ENCODE measurements at places on chromosomes 3 and 15.
A peak's percentile ranks its signal among the peaks of the same experiment; 100 is the strongest.

- no peak for DNase-seq
These were observed 72.8 kb upstream of the RARB start for GRCh38 chr3:25355034-25355885.

DNA sequence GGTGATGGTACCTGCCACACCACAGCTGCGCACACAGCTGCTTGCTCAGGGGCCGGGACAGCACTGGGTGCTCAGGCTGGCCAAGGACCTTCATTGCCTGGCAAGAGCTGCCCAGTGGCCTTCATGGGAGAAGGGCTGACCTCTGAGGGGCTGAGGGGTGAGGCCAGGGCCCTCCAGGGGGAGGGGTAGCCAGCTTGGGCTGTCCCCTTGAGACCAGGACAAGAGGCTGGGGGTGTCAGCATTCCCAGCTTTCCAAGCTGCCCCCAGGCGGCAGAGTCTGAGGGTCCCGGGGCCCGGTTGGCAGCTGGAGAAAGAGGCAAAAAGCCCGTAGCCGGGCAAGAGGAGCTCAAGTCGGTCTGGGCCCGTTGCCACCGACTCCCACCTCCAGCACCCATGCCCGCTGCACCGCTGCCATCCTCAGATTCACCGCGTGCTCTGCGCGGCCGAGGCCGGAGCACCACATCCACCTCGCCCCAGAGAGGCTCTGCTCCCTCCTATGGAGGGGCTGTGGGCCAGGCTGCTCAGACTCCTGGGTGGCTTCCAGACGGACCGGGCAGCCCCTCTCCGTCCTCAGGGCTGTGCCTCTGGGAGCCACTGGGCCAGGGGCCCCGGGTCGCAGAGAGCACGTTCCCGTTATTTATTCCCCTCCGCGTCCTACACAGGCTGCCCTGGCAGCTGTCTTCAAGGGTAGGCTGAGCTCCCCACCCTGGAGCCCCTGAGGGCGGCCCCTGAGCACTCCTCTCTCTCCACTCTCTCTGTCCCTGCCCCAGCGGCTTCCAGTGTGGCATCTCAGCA lies 51.5 kb downstream of the PLXNA1 start:
- DNase-seq = peak; percentile 12

DNA sequence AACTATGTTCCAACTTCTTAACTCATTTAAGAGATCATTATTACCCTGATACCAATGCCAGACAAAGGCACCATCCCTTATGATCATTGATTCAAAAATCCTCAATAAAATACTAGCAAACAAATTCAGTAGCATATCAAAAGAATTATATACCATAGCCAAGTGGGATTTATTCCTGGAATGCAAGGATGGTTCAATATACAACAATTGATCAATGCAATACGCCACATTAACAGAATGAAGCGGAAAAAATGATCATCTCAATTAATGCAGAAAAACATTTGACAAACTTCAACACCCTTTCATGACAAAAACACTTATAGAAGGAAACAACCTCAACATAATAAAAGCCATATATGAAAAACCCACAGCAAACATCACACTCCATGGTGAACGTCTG lies 4.7 kb upstream of the HTR3E start:
- no peak for DNase-seq

- no peak for DNase-seq
These were observed 350.5 kb upstream of the ICE2 start for GRCh38 chr15:60829416-60829815.

GRCh38 chr3:30518181-30518864 lies 88.1 kb upstream of the TGFBR2 start:
- no peak for DNase-seq

GRCh38 chr3:56251343-56251945 lies 216.8 kb downstream of the ERC2 start:
- DNase-seq = peak; percentile 8

- DNase-seq = no peak
These were observed 11.0 kb downstream of the STARD5 start for GRCh38 chr15:81312790-81313543.

- DNase-seq = no peak
These were observed 492 bp upstream of the HIGD1A start for GRCh38 chr3:42804831-42805132.

DNA sequence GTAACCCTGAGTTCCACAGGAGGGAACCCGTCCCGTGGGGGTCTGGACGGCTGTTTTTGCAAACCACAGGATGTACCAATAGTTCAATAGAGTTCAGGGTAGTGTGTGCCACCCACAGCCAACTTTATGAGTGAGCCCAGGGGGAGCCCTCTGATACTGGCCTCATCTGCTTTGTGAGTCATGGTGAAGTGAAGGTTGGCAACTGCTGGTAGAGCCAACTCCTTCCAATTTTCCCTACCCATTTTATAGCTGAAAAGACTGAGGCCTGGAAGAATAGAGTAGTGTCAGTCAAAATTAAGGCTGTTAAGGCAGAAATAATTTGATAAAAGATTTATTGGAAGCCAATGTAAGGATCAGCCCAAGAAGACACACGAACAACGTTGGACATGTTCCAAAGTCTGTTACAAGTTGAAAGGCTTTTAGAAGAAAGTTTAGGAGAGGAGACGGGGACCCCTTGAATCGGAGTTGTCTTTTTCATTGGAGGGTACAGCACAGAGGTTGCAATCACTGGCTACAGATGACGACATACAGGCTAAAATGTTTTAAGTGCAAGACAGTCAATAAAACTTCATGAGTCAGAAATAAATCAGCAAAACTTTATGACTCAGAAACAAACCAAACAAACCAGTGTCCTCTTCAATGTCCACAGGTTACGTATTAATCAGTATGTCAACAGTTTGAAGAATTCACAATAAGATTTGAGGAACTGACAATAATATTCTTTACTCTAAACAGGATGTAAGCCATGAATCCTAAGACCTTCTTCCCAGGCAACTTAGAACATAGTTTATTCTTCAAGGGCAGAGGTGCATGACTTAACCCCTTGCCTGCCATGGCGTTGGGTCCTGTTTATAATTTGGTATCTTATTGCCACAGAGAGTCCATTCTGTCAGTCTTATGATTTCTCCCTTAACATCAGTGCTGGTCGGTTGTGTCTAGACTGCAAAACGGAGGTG lies 62.9 kb upstream of the NR2E3 start:
- no peak for DNase-seq

GRCh38 chr3:168495270-168495669 lies 399.5 kb upstream of the GOLIM4 start:
- DNase-seq = no peak

DNA sequence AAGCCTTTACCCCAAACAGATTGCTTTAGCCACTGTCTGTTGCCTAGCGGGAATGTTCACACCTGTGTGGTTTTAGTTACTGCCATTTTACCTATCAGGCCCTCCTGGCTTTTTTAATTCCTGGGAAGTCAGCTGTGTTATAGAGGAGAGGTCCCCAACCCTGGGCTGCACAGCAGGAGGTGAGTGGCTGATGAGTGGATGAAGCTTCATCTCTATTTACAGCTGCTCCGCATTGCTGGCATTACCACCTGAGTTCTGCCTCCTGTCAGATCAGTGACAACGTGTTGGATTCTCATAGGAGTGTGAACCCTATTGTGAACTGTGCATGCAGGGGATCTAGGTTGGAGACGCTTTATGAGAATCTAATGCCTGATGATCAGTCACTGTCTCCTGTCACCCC lies 127.0 kb downstream of the MBNL1 start:
- DNase-seq = no peak

- DNase-seq = peak; percentile 97
These were observed at the start of gene RPUSD2 for GRCh38 chr15:40569129-40569953. Gene RPUSD2 (plus strand): TSS chr15:40569299. CDS start chr15:40569338, 39 bp downstream.

DNA sequence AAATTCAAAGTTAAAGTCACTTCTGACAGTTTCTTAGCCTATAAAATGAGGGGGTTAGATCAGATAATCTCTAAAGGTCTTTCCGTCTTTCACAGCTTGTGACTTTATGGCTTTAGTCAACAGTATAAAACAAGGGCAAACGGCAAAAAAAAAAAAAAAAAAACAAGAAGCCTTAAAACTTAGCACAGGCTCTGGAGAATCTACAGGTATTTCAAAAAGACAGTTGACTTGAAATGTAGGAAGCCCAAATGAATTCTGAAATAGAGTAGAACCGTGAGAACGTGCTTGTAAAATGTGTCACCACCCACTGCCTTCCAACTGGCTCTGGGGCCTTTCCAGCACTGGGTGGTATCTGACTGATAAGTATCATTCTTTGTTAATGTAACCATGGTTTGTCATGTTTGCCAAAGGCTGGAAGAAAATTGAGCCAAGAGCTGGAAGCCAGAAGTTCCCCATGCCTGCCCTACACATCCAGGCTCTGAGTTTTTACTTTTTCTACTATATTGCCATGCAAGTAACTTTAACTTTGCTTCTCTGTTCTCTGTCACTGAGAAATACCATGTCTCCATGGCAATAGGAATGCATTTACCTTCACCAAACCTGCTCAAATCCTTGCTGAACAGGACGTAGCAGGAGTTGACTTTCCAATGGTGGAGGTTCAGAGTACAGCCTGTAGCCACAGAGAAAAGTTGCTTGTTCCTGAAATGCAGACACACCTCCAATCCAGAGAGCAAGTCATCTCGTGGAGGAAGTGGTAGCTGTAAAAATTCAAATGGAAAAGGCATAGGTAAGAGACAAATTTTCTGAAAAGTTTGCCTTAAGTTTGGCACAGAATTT lies 35.8 kb upstream of the THSD4 start:
- no peak for DNase-seq

DNA sequence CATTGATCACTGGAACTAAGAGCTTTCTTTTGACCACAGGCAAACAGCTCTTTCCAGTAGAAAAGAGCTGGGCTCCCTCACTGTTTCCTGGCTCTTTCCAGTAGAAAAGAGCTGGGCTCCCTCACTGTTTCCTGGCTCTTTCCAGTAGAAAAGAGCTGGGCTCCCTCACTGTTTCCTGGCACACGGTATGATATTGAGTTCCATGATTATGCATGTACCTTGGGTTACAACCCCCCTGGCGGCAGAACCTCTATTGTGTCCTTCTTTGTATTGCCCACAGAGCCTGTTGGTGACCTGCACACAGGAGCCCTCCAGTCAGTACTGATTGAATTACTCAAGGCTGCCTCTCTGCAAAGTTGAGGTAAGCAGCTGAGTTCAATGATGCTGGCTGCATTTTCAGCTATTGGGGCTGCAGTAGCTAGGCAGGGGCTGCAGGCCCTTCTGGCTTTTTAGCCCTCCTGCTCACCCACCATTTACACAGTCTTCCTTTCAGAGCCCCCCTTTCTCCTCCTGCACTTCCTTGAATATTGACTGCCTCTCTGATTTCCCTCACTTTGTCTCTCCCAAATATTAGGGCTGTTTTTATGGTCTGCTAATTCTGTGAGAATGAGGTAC lies 10.2 kb downstream of the ACKR2 start:
- DNase-seq = peak; percentile 70

DNA sequence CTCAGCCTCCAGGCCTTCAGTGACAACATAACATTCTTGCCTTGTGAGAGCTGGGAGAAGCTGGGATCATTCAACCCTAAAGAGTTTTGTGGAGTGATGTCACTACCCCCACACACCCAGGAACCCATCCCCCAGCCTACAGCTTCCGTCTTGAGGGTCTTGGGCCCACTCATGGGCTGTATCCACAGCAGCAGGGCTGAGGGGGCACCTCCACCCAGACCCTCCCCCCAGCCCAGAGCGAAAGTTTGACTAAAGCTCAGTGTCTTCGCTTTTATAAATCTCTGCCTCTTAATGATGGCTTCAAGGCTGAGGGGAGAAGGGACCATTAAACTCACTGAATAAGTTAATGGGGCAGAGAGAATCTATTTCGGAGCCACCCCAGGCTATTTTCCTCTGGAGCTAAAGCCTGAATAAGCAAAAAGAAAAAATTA lies 23.8 kb downstream of the NTRK3 start:
- no peak for DNase-seq

GRCh38 chr15:69540622-69541021 lies 88.0 kb downstream of the RPLP1 start:
- DNase-seq = peak; percentile 93

DNA sequence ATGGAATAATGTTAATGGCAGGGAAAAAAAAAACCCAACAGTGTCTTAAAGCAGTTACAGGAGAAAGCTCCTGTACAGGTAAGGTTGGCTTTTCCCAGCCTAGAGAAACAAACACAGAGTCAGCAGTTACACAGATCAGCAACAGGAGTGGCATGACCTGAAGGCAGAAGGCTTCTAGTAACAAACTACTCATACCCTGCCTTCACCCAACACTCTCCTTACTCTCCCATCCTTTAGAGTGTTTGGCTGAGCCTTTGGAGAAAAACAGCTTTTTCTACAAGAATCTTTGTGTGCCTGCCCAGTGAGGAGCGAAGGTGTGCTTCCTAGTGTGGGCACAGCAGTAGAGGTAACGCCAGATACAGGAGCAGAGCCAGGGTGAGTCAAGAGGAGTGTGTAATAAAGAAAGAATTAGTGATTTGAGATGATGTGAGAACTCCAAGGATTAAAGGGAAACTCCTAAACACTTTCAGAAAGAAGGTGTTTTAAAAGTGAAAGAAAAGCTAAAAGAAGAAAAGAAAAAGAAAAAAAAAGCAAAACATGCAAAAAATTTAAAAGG lies 152.7 kb downstream of the POLR2M start:
- DNase-seq = no peak

DNA sequence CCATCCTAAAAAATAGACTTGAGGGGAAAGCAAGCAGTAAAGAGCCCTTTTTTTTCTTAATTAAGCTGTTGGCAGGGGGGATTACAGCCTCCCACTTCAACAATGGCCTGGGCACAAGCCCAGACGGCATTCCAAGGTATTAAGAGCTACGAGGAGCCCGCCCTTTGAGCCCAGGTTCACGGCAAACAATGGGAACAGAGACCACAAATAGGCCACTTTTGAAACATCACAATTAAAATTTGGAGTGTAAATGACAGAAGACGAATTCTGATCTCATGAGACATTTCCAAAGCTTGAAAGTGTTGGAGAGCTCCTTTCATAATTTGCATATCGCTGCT lies 8.9 kb downstream of the CHSY1 start:
- DNase-seq = no peak

- DNase-seq = no peak
These were observed 7.1 kb downstream of the ECE2 start for GRCh38 chr3:184282941-184283340.

GRCh38 chr15:95293456-95294031 lies 1037.0 kb upstream of the NR2F2 start:
- DNase-seq = no peak

DNA sequence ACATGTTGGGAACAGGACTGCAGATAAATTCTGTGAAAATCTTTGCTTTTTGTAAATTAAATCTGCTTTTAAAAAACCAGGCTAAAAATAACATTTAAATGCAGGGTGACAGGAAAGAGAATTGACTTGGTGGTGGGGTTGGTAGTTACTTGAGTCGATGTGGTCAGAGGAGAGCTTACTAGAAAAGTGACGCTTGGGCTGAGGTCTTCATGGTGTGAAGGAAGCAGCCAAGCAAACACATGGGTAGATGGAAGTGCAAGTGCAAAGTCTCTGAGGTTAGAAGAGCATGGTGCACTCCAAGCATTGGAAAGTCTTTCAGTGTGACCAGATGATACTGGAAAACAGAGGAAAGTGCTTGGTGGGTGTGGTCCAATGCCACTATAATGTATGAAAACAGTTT lies 86.4 kb upstream of the THBS1 start:
- DNase-seq = no peak

GRCh38 chr15:65154720-65155119 lies 21.1 kb upstream of the PDCD7 start:
- DNase-seq = no peak

GRCh38 chr15:52011711-52012144 lies 7.3 kb upstream of the MAPK6 start:
- no peak for DNase-seq

Data from BE2C (cell line).